ENCODE measurements at places on chromosomes 7 and 10. TPM values are rescaled to one million over a fixed set of nuclear protein-coding genes. Genes with fewer than 3 reads are reported as not detected.

Gene NCF1
- total RNA-seq: not detected

Gene DNAH11
- total RNA-seq: 0.92 TPM

Gene FAM200A
- 7.3 TPM for total RNA-seq

Gene LDB3
- 0.96 TPM for total RNA-seq

Gene GRM3
- not detected for total RNA-seq

Gene NEUROG3
- not detected for total RNA-seq

Gene ABCB4
- 0.99 TPM for total RNA-seq

Gene RFC2
- 8.9 TPM for total RNA-seq

Gene CALD1
- total RNA-seq: 684 TPM

Gene EBLN1
- total RNA-seq: not detected

Gene MRLN
- not detected for total RNA-seq

Gene DLX5
- 0.33 TPM for total RNA-seq

Gene MMP21
- total RNA-seq: not detected

Gene RGS10
- total RNA-seq: 26.1 TPM

Gene TMEM140
- total RNA-seq: 17.7 TPM

Gene CASTOR2
- 15.4 TPM for total RNA-seq

Gene RBM20
- total RNA-seq: 2.4 TPM

Gene MACC1
- 0.50 TPM for total RNA-seq

Gene SFRP4
- total RNA-seq: 95.2 TPM

Gene SFRP5
- not detected for total RNA-seq

Gene DHTKD1
- 12.9 TPM for total RNA-seq

Gene SUFU
- 7.6 TPM for total RNA-seq

Gene CACNA2D1
- total RNA-seq: 134 TPM

Gene MSS51
- total RNA-seq: 2.1 TPM

Gene RBM33
- 26.8 TPM for total RNA-seq

Gene DNAJC12
- total RNA-seq: 4.8 TPM

Gene EGR2
- 1.7 TPM for total RNA-seq

Gene OR2A1
- total RNA-seq: 0.07 TPM

Gene ANKRD1
- 24.2 TPM for total RNA-seq

Gene PAPOLB
- total RNA-seq: 0.07 TPM

Gene CALHM1
- not detected for total RNA-seq
